ENCODE measurements at places on chromosomes 13 and 19.
A peak's percentile ranks its signal among the peaks of the same experiment; 100 is the strongest.

DNA sequence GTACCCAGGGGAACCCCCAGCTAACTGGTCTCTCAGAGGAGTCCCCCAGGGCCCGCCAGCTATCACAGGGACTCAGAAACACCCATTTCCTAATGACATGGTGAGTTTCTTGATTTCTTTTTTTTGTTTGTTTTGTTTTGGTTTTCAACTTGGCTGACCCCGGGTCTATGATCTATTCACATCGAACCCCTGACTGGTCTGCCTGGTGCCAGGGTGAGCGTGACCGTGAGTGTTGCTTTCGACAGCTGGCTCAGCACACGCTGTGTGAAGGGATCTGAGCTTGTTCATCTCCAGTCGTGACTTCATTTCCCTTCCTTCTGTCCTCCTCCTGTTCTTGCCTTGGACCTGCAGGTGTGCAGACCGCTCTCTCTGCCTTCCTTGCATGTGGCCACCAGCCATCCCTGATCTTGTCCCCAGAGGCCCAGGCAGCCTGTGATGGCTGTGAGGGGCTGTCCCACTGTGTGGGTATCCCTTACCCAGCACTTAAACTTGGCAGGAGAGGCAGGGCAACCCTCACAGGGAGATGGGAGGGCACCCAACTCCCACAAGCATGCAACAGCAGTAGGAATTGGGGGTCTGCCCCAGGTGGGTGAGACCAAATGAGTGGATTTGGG, 26.2 kb downstream of the TMEM161A start:
- no peak for DNase-seq

DNA sequence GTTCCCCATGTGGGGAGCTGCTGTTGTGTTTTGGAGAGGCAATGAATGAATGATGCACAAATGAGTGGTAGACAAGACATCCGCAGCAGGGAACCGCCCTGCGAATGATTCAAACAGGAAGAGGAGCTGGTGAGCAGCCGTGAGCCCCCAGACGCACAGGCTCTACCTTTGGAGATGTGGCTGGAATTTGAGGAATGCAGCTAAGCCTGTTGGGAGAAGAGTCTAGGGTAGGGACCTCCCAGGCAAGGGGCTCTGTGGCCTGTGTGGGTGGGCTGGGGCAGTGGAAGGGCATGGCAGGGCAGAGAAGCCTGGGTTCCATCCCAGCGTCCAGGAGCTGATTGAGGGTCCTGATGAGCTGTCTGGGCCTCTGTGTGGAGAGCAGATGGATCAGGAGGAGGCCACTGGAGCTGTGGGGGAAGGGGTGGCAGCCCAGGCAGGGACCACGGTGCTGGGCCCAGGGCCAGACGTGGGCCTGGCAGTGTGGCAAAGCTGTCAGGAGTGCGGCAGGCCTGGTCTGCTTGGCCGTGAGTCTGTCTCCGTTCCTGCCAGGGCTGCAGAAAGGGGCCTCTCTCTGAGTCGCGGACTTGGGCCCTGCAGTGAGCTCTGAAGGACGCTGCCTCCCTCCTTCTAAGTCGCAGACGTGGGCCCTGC, 41.8 kb upstream of the DCUN1D2 start:
- DNase-seq = no peak

DNA sequence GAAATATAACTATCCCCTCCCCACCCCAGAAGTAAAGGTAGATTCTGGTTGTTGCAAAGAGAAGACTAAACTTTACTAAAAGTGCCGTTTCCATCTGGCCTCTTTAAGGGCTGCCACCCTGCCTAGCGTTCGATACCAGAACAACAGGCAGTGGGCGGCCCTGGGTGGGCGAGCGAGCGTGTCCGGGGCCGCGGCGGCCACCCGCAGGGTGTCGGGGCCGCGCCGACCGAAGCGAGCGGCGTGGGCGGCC, 2.6 kb downstream of the FGF9 start:
- no peak for DNase-seq

DNA sequence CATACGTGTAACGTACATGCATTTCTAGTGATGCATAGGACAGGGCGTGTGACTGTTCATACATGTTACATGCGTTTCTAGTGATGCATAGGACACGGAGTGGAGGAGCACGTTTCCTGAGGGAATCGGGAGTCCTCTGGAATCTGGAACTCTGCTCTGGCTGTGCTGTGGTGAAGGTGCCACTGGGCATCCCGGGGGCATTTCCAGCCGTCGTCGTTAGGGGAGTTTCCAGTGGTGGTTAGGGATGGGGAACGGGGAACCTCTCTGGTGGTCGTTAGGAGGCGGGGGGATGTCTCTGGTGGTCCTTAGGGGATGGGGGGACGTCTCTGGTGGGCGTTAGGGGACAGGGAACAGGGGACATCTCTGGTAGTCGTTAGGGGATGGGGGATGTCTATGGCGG, 209.6 kb upstream of the SOX1 start:
- DNase-seq = no peak

- DNase-seq = no peak
These were observed 60.6 kb upstream of the TPP2 start for GRCh38 chr13:102536196-102536595.

DNA sequence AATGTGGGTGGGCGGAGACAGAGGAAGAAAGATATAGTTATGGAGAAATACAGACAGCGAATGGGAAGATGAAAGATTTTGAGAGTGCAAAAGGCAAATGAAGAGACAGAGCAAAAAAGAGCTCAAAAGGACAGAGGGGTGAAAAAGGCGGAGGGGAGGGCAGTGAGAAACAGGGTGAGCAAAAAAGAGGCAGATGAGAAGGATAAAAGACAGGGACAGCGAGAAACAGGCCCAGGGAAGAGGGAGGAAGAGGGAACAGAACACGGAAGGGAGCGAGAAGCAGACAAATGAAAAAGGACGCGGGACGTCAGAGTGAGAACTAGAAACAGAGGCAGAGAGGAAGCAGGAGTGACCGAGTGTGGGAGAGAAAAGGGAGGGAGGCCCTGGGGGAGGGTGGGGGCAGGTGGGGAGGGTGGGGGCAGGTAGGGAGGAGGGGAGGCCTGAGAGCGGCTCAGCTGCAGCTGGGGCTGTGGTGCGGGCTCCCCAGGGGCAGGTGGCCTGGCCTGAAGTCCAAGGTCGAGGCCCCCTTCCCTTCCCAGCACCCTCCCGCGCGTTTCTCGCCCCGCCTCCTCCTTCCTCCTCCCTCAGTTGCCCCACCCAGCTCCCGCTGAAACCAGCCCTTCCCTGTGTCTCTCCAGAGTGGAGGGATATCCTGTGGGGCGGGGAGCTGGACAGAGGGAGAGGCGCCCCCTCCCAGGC, 2.9 kb downstream of the KLK1 start:
- no peak for DNase-seq

DNA sequence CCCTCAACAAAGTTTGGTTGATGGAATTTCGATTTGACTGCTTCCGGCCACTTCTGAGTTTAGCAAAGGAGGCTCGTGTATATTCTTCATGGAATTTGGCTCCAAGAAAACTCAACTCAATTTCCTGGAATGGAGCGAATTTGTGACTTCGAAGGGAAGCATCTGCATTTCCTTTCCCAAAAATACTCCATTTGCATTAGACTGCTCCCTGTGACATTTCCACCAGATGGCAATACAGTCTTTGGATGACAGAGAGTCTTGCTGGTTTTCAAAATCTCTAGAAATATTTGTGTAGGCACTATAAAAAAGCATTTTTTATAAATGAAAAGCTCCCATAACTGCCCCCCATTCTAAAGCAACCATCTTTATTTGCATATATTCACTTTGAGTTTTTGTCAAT, 4.1 kb downstream of the C1QTNF9 start:
- DNase-seq = no peak

GRCh38 chr19:51123381-51123800, 1.3 kb upstream of the SIGLEC9 start:
- no peak for DNase-seq

- DNase-seq = no peak
These were observed 214.4 kb downstream of the RAP2A start for GRCh38 chr13:97648171-97648880.

GRCh38 chr19:47398707-47399597, 20.4 kb downstream of the MEIS3 start:
- no peak for DNase-seq

- no peak for DNase-seq
These were observed 4.6 kb upstream of the PLAUR start for GRCh38 chr19:43674596-43674995.

GRCh38 chr19:13033819-13034611, 38.7 kb downstream of the NFIX start:
- DNase-seq = peak; percentile 87

- DNase-seq = no peak
These were observed 7.2 kb downstream of the ACTN4 start for GRCh38 chr19:38654628-38655055.

GRCh38 chr19:10339380-10339960, at the start of gene ICAM3:
ICAM3 (minus strand) TSS chr19:10339624; CDS start chr19:10339614, 10 bp downstream.
- DNase-seq = no peak

GRCh38 chr13:51394724-51395123, 55.2 kb downstream of the SERPINE3 start:
- no peak for DNase-seq

DNA sequence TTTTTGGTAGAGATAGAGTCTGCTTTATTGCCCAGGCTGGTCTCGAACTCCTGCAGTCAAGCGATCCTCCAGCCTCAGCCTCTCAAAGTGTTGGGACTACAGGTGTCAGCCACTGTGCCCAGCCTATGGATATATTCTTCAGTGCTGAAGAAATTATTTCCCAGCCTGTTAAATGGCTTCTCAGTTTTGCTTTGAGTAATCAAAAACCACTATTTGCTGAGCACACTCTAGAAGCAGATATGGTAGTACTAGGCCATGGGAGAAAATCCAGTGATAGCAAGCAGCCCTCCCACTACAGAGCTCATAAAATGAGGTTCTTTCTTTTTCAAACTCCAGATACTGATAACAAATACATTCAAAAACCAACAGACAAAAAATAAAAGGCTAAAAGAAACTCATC, 80.6 kb upstream of the CLDN10 start:
- no peak for DNase-seq

GRCh38 chr19:17993076-17993813, 14.7 kb upstream of the ARRDC2 start:
- no peak for DNase-seq

GRCh38 chr13:21674490-21675009, 3.7 kb downstream of the FGF9 start:
- DNase-seq = no peak

GRCh38 chr13:112934078-112934477, 34.9 kb upstream of the MCF2L start:
- no peak for DNase-seq

- no peak for DNase-seq
These were observed 209.6 kb downstream of the KLF12 start for GRCh38 chr13:73924607-73925006.

GRCh38 chr13:99469041-99469440, 32.2 kb upstream of the TM9SF2 start:
- no peak for DNase-seq

GRCh38 chr13:30456290-30456689, 9.4 kb downstream of the HMGB1 start:
- no peak for DNase-seq

DNA sequence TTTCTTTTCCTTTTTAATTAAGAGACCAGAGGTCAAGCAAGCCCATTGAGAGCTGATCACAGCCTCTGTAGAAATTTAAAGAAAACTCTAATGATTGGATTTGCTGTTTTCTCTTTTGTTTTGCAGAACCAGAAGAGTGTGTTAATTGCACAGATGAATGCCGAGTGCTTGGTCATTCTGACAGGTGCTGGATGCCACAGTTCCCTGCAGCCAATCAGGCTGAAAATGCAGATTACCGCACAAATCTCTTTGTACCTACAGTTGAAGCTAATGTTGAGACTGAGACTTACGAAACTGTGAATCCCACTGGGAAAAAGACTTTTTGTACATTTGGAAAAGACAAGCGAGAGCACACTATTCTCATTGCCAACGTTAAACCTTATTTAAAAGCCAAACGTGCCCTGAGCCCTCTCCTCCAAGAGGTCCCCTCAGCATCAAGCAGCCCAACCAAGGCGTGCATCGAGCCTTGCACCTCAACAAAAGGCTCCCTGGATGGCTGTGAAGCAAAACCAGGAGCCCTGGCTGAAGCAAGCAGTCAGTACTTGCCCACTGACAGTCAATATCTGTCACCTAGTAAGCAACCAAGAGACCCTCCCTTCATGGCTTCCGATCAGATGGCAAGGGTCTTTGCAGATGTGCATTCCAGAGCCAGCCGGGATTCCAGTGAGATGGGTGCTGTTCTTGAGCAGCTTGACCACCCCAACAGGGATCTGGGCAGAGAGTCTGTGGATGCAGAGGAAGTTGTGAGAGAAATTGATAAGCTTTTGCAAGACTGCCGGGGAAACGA, 93.1 kb downstream of the PCDH17 start:
- no peak for DNase-seq

DNA sequence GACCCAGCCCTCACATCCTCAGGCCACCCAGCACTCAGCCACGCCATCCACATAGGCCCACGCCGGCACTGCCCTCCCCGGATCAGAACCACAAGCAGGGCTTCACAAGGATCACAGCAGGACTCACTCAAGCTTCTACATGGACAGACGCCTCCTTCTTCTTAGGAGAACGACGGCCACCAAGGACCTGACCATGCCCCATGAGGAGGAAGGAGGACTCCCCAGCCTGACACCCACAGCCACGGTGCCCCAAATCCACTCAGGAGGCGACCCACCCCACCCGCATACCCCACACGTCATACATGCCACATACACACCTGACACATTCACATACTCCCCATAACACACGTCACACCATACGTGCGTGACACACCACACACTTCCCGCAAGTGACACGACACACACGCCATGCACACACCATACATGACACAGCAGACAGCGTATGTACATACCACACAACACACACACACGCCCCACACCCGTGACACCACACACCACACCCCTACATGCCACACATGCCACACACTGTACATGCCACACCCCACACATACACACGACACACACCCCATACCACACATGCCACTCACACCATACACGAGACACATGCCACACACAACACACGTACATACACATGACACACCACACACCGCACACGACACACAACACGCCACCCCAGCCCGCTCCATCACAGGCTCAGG, 50.4 kb downstream of the MLLT1 start:
- no peak for DNase-seq

DNA sequence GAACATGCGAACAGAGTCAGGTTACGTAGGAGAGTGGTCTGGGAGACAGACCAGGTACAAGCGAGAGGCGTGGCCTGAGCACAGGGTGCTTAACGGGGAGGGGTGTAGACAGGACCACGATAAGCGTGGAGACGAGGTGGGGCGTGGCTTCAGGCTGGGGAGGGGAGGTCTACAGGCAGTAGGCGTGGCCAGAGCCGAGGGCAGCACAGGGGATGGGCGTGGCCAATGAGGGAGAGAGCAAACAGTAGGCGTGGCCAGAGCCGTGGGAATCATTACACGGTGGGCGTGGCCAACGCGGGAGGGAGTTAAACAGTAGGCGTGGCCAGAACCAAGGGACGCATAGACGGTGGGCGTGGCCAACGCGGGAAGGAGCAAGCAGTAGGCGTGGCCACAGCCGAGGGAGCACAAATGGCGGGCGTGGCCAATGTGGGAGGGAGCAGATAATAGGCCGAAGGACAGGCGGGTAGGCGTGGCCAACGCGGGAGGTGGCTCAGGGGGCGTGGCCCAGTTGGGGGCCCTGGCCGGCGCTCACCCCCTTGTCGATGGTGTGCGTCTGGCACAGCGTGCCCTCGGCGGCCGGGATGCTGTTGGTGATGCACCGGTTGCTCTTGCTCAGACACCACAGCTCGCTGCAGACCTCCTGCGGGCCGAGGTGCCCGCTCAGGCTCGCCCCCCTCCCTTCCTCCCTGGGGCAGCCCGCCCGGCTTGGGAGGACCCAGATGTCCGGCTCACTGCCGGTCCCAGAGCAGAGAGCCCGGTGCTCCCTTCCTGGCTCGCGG, 15.2 kb upstream of the MYO1F start:
- DNase-seq = peak; percentile 92

- DNase-seq = peak; percentile 71
These were observed 1.4 kb upstream of the PAN3 start for GRCh38 chr13:28136916-28137315.

- DNase-seq = no peak
These were observed 1.5 kb upstream of the SHISA7 start for GRCh38 chr19:55444646-55445045.
